ENCODE measurements at places on chromosomes 4 and X. TPM values are rescaled to one million over a fixed set of nuclear protein-coding genes. Genes with fewer than 3 reads are reported as not detected.

The PRRG3 gene
- total RNA-seq = not detected

The GUCY1A1 gene
- total RNA-seq = not detected

The SSX2 gene
- not detected for total RNA-seq

The C1GALT1C1 gene
- total RNA-seq = 34.2 TPM

The CDX4 gene
- not detected for total RNA-seq

The KCTD8 gene
- total RNA-seq = not detected

The NUP54 gene
- total RNA-seq = 62.7 TPM

The HSFX1 gene
- total RNA-seq = 1.2 TPM

The CTAG2 gene
- total RNA-seq = not detected

The PLAC1 gene
- total RNA-seq = not detected

The MAN2B2 gene
- 35.1 TPM for total RNA-seq

The CLCN4 gene
- total RNA-seq = not detected

The RPL39 gene
- 1,745 TPM for total RNA-seq

The NUDT11 gene
- total RNA-seq = 0.71 TPM

The ANXA3 gene
- total RNA-seq = 30.9 TPM

The RNF212 gene
- total RNA-seq = 2.1 TPM

The TEX13B gene
- total RNA-seq = not detected

The MYOZ2 gene
- total RNA-seq = not detected

The ADH1C gene
- not detected for total RNA-seq

The FHDC1 gene
- total RNA-seq = 0.15 TPM

The BANK1 gene
- 0.66 TPM for total RNA-seq

The SH2D1A gene
- 45.3 TPM for total RNA-seq

The CSN1S1 gene
- not detected for total RNA-seq

The NUP62CL gene
- 1.3 TPM for total RNA-seq

Data from T-helper 1 cell treated with Interleukin-12 subunit alpha and Interleukin-12 subunit beta and Interleukin-4 antibody, amounts not matched to agents 30 ng/mL and 1 ng/mL, for 36 hours (primary cell).